ENCODE measurements at places on chromosomes 12 and 14.

- no peak for DNase-seq
Observed at GRCh38 chr14:59882957-59883356, 12.4 kb upstream of the RTN1 start.

DNA sequence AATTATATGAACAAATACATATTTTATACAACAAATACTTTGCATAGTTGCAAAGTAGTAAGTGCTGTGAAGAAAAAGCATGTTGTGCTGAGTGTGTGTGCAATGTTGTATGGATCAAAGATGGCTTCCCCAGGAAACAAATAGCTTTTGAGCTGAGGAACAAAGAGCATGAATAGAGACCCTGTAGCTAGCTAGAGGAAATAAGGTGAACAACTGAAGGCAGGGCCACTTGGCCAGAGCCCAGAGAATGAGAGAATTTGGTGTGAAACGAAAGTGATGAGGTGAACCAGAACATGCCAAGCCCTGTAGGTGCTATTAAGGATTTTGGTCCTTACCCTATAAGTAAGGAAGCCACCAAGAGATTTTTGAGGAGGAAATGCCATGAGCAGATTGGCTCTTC is 17.1 kb downstream of the DYRK2 start:
- DNase-seq = no peak

- DNase-seq = no peak
Observed at GRCh38 chr12:54974279-54974678, 10.3 kb downstream of the TESPA1 start.

- DNase-seq = no peak
Observed at GRCh38 chr12:1630133-1630826, 1.2 kb downstream of the WNT5B start.
